Midbrain (tissue), 1 donor: ENCODE measurements at places on chromosomes 2 and 18.

DNA sequence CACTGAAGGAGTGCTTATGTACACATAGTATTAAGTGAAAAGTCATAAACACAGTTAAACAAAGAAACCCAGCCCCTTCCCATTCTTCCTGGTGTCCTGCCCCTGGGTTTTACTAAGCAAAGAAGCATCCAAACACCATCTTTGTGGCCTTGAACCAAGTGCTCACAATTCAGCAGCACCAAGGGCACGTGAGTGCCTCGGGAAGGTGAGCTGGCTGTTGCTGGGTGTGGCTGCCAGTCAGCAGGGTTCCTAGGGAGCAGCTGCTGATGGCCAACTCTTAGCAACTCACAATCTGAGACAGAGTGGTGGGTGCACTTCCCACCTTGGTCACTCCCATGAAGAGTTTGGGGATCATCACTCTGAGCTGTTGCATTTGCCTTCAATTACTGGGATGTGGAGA is 97.7 kb upstream of the PGAP1 start:
- DNase-seq, result no peak

DNA sequence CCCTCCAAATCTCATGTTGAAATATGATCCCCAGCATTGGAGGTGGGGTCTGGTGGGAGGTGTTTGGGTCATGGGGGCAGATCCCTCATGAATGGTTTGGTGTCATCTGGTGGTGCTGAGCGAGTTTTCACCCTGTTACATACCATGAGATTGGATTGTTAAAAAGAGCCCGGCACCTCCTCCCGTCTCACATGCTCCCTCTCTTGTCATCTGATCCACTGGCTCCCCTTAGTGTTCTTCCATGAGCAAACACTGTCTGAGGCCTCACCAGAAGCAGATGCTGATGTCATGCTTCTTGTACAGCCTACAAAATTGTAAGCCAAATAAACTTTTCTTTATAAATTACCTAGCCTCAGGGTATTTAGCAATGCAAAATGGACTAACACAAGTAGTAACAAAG is 405.0 kb upstream of the SLC39A10 start:
- no peak for DNase-seq

- DNase-seq, result peak; percentile 23
Observed at GRCh38 chr2:109255654-109256053, 126.6 kb downstream of the SH3RF3 start.

GRCh38 chr2:8541223-8541622 is 140.6 kb upstream of the ID2 start:
- no peak for DNase-seq

DNA sequence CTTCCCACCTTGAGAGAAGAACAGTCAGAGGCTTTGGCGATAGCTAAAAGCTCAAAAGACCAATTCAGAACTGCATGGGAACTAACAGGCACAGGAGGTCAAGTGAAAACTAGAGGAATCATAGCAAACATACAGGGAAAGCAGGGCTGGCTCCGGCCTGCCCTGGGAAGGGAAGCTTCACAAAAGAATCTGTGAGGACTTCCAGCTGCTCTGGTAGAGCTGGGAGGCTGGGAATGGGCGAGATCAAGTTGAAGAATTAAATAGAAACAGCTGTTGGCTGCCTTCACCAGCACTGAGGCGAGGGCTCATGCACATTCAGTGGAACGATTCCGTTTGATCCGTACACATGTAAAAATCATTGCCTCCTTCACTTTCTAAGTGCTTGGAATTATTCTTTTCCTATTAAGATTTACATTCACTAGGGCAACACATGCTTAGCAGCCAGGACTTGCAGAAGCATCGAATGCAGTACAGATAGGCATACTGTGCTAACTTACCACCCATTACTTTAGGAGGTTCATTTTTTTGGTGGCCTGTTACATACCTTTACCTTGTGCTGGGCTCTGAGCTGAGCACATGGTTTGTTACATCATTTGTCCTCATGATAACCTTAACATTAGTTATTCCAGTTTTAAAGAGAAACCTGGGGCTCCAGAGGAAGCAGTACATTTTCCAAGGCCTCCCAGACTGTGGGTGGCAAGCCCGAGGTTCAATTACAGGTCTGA is 125.4 kb upstream of the RNF152 start:
- DNase-seq, result no peak

DNA sequence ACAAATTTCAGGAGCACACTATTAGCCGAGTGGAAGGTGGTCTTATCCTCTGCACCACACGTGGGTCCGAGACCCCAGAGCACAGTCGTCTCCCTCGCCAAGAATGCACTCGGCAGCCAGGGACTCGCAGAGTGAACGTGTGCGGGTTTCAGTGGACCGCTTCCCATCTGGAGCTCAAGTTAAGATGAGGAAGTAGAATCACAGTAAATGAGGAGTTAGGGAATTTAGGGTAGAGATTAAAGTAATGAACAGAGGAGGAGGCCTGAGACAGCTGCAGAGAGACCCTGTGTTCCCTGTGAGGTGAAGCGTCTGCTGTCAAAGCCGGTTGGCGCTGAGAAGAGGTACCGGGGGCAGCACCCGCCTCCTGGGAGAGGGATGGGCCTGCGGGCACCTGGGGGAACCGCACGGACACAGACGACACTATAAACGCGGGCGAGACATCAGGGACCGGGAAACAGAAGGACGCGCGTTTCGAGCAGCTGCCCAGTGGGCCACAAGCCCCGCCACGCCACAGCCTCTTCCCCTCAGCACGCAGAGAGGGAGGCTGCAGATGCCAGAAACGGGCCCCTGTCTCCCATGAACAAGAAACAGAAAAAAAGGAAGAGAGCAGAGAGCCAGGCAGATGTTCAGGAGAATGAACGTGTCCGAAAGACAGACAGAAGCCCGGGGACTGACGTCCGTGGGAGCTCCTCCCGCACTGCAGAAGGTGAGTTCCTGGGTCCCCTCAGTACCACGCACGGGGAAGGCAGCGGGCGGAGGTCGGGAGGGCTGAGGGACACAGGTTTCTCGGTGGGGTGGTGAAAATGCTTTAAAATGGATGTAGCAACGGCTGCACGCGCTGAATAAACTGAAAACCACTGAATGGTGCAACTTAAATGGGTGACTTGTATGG is 5.4 kb upstream of the KCNG2 start:
- DNase-seq, result no peak

DNA sequence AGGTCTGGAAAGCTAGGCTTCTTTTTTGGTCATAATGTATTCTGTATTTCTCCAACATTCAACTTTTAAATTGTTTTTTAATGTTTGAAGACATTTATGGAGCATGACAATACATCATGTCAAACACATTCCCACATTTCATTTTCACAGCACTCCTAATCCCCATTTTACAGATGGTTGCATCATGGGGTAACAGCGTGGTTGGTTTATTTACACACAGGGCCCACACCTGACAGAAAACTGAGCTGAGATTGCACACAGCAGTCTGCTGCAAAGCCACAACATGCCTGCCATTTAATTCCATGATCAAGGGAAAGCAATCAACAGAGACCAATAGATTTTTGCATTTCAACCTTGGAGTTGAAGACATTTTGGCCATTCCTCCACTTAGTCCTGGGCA is 335.7 kb upstream of the MGAT5 start:
- no peak for DNase-seq

DNA sequence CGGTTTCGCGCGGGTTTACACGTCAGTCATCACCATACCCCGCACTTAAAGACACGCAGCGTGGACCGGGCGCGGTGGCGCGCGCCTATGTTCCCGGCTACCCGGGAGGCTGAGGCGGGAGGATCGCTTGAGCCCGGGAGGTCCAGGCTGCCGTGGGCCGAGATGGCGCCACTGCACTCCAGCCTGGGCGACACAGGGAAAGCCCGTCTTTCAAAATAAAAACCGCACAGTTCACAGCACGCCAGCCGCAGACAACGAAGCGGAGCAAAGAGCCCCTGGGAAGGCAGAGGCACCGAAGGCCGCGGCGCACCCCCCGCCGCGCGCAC is 328 bp downstream of the DTYMK start:
- DNase-seq, result no peak

DNA sequence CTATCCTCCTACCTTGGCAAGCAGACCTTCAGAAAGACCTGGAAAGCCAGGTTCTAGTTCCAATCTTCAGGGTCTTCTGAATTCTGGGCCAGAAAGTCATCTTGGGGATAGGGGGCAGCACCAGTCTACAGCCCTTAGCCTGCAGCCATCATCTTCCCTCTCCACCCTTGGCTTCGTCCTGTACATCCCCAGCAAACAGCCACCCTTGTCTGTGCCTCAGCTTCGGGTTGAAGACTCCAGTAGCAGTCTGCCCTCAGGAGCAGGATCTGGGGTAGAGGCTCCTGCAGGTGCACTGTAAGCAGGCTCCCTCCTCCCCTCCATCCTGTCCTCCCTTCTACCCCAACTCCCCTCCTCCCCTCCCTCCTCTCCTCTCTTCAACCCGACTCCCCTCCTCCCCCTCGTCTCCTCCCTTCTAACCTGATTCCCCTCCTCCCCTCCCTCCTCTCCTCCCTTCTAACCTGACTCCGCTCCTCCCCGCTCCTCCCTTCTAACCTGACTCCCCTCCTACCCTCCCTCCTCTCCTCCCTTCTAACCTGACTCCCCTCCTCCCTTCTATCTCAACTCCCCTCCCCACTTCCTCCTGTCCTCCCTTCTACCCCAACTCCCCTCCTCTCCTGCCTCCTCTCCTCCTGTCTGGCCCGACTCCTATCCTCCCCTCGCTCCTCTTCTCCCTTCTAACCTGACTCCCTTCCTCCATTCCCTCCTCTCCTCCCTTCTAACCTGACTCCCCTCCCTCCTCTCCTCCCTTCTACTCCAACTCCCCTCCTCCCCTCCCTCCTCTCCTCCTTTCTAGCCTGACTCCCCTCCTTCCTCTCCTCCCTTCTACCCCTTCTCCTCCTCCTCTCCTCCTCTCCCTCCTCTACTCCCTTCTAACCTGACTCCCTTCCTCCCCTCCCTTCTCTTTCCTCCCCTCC is 90.1 kb upstream of the SMAD2 start:
- no peak for DNase-seq

GRCh38 chr2:95761556-95761955 is 169.8 kb downstream of the TRIM43 start:
- no peak for DNase-seq

- peak; percentile 34 for DNase-seq
Observed at GRCh38 chr2:9303528-9304225, 97.1 kb downstream of the ASAP2 start.

DNA sequence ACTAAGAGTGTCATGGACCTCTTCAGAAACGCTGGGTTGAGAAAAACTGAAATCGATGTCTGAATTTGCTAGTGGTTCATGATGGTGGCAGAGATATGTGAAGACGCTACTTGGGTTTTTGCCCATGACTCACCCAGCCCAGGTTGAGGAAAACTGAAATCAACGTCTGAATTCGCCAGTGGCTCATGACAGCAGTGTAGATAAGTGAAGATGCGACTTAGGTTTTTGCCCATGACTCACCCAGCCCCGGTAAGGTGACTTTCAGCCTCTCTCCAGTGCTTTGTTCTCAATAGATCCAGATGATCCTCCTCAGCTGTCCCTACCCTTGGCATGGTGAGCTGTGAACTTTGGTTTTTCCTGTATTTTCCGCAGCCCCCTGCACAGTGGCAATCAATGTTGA is 105.3 kb upstream of the SIX3 start:
- DNase-seq, result no peak

GRCh38 chr18:1652018-1652417 is 747.3 kb downstream of the ADCYAP1 start:
- DNase-seq, result no peak

DNA sequence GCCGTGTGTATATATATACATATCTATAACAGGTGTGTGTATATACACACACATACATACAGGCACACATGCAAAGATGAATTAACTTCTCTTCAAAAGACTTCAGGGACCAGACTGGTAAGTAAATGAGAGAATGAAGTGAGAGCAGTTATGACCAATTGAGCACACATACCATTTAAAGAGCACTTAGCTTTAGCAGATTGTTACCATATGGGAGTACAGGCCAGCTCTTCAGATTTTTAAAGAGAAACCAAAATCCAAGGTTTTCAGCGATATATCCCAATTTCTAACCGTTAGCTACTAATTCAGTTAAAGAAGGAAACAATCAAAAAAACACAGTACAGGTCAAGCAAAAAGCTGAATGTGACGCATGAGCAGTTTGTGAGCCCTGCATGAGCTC is 23.7 kb downstream of the INPP1 start:
- DNase-seq, result no peak
